ENCODE measurements at places on chromosomes 7 and 10. TPM values are rescaled to one million over a fixed set of nuclear protein-coding genes. Genes with fewer than 3 reads are reported as not detected.

DNA sequence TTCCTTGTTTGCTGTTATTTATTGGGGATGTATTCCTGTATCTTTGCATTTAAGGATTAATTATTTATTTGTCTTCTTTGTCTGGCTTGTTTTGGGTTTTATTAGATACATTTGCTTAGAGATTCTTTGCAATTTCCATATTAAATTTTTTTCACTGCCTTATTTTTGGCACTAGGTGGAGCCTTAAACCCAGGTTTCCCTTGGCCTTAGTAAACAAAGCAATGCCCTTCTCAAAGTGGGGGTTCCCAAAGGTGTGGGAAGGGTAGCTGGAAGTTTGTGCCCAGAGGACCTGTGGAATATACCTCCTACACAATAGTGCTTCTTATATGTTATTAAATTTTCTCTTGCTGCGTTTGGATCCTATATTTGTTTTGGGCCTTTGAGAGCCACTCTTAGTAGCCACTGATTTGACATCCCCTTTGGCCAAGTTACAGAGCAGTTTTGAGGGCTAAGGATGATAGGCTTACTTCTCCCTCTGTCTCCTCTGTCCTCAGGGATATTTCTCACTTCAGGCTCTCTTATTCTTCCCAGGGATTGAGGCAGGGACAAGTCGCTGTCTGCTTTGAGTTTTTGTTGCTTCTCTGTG, 162.3 kb downstream of the ITGB1 start:
- peak; percentile 44 for DNase-seq

DNA sequence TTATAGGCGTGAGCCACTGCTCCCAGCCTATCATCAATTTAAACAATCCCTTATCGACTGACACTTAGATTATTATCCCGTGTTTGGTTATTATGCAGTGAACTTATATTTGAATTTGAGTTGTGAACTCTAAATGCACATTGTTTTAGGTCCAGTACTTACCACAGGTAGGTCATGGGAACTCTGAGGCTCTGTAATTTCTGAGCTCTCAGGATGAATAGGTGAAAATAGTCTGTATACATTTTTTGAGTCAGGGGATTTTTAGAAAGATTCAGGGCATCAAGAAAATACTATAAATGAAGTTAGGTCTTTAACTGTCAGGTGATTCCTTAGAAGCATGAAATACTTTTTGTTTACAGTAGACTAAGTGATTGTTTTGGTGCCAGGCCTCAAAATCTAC, 8.8 kb downstream of the CCDC136 start:
- DNase-seq = no peak

DNA sequence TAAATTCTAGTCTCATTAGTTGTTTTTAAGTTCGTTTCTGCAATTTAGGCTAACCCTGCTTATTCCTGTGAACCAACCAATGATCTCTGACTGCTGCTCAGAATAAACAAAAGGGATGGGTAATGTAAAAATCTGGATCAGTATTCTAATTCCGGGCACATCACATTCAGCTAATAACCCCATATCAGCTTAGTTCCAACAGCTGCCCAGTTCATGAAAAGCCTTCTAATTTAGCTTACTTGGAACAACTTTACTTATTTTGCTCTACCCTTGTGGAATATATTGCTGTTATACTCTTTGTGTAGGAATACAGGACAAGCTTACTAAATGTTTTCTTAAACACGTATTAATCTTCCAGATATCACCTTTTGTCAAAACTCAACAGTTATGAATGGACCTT, 3.6 kb upstream of the CFAP43 start:
- no peak for DNase-seq

CALML3 gene
- 11.9 TPM for polyA plus RNA-seq

- no peak for DNase-seq
Observed at GRCh38 chr10:98636921-98637329, 190.2 kb upstream of the HPS1 start.

CTAGE8 gene
- 0.24 TPM for polyA plus RNA-seq

ENTPD1 gene
- polyA plus RNA-seq = 7.0 TPM

DNA sequence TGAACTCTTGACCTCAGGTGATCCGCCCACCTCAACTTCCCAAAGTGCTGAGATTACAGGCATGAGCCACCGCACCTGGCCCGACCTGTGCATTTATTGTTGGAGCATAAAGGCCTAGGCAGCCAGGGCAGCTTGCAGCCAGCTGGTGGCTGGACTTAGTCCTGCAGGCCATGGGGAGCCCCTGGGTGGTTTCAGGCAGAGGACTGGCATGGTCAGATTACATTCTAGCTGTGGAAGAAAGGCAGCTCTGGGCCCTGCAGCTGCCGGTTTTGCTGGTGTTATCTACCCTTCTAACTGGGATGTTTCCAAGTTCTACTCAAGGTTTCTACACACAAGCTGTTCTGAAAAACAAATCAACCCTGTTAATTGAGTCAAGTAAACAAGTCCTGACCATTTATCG, 22.7 kb upstream of the MKRN1 start:
- DNase-seq = no peak

- DNase-seq = no peak
Observed at GRCh38 chr7:41574377-41574776, 128.5 kb downstream of the INHBA start.

DNA sequence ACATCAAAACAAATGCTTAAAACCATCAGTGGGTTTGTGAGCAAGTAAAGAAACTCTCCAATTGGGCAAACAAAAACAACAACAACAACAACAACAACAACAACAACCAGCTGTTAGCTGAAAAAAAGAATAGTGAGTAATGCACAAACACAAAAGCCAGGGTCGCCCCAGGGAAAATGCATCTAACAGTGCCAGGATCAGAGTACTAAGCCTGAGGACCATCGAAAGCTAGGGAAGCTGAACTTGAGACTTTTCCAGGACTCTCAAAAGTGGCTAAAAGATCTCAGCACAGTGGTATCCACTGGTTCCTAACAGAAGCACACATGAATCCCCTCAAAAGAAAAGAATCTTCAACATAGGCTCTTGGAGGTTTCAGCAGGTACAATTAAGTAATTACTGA, 83.3 kb downstream of the CPXM2 start:
- DNase-seq = no peak

GIMAP8 gene
- polyA plus RNA-seq = 1.9 TPM

ATOH7 gene
- polyA plus RNA-seq = 1.4 TPM

- DNase-seq = no peak
Observed at GRCh38 chr7:98305951-98306535, 24.6 kb downstream of the BRI3 start.

GRCh38 chr7:150410680-150411346, 31.7 kb downstream of the ZNF775 start:
- no peak for DNase-seq

- DNase-seq = no peak
Observed at GRCh38 chr10:35208949-35209613, 82.4 kb downstream of the CREM start.

RSU1 gene
- polyA plus RNA-seq = 91.7 TPM

C10orf71 gene
- polyA plus RNA-seq = 1.6 TPM
